ENCODE measurements at places on chromosomes 2 and 18.

DNA sequence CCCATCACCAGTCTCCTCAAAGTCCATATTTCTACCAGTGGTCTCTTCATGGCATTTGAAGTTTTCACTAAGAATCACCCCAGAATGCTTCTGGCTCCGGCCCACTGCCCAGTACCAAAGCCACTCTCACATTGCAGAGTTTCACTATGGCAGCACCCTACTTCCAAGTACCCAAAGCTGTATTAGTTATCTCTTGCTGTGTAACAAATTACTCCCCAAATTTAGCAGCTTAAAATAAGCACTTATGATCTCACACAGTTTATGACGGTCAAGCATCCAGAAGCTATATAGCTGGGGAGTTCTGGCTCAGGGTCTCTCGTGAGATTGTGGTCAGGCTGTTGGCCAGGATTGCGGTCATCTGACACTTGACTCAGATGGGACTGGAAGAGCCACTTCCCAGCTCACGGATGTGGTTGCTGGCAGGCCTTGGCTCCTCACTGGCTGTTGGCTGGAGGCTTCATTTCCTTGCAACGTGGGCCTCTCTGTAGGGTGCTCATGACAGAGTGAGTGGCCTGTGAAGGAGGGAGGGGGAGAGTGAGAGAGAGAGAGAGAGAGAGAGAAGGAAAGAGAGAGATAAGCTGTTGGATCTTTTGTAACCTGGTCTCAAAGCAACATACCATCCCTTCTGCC, 189.5 kb downstream of the CTIF start:
- DNase-seq: no peak

DNA sequence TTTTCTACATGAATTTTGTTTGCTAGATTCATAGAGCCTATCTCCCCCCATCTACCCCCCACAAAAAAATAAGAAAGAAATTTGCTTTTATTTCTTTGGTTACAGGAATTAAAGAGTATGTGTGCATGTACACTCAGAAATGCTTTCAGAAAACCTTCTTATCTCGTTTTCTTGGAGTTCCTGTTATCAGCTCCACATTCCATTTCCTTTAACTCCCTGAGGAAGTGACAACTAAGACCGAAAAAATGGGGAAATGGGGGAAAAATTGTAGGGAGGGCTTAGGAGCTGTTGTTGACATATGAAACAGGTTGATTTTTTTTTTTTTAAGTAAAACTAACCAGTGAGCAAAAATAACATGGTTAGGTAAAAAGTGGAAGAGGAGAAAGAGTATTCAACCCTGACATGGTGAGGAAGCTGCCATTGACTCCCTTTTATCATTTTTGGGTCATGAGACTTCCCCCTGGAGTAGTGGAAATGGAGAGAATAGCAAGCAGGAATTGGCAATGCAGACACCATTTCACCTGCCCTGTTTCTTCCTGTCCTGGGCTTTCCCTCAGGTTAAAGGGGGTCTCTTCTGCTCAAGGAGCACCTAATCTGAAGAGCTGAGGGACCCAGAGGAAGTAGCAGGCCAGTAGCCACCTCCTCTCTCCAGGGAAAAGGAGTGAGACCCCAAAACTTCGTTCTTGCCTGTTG, 93.5 kb downstream of the OSBPL6 start:
- no peak for DNase-seq

DNA sequence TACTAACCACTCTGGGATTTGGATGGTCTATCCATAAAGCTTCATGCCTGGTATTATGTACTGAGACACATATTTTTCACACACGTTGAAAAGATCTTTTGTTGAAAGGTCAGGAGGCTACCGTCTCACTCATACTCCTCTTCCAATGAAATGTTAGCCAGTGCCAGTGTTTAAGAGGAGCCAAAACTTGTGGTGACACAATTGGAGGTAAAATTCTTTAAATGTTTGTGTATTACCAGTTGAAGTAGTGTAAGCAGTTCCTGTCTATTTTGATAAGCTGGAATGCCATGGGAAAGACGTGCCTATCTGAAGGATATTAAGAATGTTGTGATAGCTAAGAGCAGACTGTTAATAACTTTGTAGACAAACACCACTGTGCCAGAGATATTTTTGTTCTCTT, 32.1 kb downstream of the MARCHF7 start:
- no peak for DNase-seq

GRCh38 chr2:148877403-148877740, 2.3 kb downstream of the KIF5C start:
- DNase-seq: peak; percentile 30

Measured in GM13977 (cell line).